ENCODE measurements at places on chromosomes 5 and 9. TPM values are rescaled to one million over a fixed set of nuclear protein-coding genes. Genes with fewer than 3 reads are reported as not detected.

Gene TEK
- 0.03 TPM for polyA plus RNA-seq

Gene KCNV2
- polyA plus RNA-seq: not detected

Gene CDO1
- 3.1 TPM for polyA plus RNA-seq

Gene CXCL14
- 0.05 TPM for polyA plus RNA-seq

Gene MLLT3
- 6.2 TPM for polyA plus RNA-seq

Gene CRHBP
- polyA plus RNA-seq: not detected

Gene SHISAL2B
- polyA plus RNA-seq: not detected

Gene GABRG2
- not detected for polyA plus RNA-seq

Gene FOXI1
- not detected for polyA plus RNA-seq

Gene CNOT8
- 51.5 TPM for polyA plus RNA-seq

Gene TRAF1
- 1.2 TPM for polyA plus RNA-seq

Gene DPYSL3
- 123 TPM for polyA plus RNA-seq

Measured in SK-N-SH (cell line).